Right lobe of liver (tissue), 6 donors: ENCODE measurements at places on chromosomes 5 and 9.

GRCh38 chr9:127919253-127919815 is 2.5 kb upstream of the ST6GALNAC4 start:
- DNase-seq, result peak; percentile 93

GRCh38 chr5:111755942-111756381 is 1.0 kb downstream of the NREP start:
- DNase-seq, result no peak

GRCh38 chr9:129140397-129141065 is 29.3 kb downstream of the PTPA start:
- no peak for DNase-seq

- no peak for DNase-seq
These were observed 39.2 kb downstream of the DMRT1 start for GRCh38 chr9:880725-881124.

DNA sequence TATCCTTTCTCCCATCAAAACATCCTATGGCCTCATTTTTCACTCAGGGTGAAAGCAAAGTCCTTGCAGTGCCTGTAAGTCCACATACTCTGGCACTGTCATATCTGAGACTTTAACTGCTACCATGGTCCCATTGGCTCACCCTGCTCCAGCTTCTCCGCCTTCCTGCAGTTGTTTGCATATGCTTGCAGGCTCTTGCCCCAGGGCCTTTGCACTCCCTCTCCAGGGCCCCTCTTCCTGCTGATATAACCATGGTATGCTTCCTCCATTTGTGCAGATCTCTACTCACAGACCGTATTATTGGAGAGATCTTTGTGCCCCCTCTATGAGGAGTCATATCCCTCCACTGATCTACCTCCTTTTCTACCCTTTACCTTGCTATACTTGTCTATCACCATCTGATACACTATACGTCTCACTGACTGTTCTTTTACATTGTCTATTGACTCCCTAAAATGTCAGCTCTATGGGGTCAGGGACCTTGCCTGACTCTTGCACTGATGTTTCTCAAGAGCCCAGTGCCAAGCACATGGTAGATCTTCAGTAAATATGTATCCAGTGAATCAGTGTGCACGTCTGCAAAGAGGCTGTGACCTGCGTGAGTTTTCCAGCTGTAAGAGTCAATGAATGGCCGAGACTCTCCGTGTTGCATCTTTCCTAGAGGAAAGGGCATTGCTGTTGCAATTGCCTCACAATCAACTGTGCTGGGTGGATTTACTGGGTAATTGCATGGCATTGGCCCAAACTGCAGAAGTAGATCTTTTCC is 81.7 kb upstream of the CPEB4 start:
- DNase-seq, result peak; percentile 81

GRCh38 chr5:113204525-113205161 is 228.0 kb downstream of the DCP2 start:
- peak; percentile 82 for DNase-seq

- no peak for DNase-seq
These were observed 88.5 kb upstream of the SEMA6A start for GRCh38 chr5:116663081-116663480.

DNA sequence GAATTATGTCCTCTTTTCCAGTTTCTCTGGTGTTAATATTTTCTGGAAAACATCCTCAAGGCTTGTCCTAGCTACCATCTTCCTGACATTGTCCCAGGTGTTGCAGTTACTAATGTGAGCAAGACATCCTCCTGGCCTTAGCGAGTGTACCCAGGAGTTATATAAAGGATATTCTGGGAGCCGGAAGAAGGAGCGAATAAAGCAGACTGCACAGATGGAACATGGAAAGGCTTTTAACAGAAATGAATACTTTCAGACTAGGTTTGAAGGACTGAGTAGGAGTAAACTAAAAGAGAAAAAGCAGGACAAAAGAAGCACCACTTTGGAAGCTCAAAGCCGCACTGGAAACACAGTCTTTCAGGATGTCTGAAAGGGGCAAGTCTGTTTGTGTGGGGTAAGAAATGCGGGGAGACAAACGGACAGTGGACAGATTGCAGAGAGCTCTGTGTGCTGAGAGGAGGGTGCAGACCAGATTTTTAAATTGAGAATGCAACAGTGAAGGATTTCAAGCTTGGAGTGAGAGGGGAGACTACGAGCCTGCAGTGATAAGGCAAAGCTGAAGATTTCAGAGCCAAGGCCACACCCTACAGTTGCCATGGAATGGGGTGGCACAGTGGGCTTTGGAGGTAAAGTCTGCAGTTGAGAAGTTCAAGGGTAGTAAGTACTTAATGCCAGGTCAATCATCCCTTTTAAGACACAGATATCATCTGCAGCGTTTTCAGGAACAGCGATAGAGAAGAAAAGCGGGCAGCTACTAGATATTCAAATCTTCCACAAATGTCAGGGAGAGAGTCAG is 94.1 kb upstream of the TAF11L2 start:
- DNase-seq, result no peak

DNA sequence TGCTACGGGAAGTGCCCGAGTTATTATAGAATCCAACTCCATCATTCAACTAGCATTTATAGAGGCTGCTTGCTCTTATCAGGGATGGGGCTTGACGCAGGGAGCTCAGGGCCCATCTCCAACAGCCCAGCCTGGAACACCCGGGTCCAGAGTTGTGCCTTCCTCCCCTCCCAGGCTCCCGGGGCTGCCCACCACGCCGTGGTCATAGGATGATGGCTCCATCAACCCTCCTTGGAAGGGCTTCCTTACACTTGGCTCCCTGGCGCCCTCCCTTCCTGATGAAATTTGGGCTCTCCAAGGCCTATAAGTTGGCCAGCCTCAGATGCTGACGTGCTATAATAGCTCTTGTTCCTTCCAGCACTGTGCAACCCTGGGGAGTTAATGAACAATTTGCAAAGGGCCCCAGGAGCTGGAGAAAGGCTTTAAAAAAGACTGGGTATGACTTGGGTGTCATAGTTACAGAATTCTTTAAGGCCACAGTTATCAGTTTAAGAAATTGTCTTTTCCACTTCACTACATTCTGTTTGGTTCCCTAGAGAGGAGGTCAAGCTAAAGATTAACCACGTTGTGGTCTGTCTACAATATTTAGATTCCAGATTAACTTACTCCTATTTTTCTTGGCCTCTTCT is 42.5 kb upstream of the GADD45G start:
- DNase-seq, result no peak

GRCh38 chr5:88660264-88660946 is 222.6 kb downstream of the MEF2C start:
- no peak for DNase-seq

DNA sequence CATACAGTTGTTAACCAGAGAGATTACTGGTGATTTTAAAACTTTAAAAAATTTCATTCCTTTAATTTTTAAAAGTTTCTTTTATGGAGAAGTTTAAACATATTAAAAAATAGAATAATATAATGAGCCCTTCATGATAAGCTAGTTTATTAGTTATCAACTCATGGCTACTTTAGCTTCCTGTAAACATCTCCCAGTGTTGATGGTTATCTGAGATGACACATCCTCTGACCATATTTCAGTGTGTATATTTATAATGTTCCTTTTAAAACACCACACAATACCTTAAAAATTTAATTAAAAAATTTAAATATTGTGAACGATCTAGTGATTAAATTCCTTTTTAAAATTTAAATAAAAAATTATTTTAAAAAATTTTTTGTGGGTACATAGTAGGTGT is 74.1 kb downstream of the IPO11 start:
- no peak for DNase-seq

- no peak for DNase-seq
These were observed 243.4 kb downstream of the SYK start for GRCh38 chr9:91045041-91045440.

DNA sequence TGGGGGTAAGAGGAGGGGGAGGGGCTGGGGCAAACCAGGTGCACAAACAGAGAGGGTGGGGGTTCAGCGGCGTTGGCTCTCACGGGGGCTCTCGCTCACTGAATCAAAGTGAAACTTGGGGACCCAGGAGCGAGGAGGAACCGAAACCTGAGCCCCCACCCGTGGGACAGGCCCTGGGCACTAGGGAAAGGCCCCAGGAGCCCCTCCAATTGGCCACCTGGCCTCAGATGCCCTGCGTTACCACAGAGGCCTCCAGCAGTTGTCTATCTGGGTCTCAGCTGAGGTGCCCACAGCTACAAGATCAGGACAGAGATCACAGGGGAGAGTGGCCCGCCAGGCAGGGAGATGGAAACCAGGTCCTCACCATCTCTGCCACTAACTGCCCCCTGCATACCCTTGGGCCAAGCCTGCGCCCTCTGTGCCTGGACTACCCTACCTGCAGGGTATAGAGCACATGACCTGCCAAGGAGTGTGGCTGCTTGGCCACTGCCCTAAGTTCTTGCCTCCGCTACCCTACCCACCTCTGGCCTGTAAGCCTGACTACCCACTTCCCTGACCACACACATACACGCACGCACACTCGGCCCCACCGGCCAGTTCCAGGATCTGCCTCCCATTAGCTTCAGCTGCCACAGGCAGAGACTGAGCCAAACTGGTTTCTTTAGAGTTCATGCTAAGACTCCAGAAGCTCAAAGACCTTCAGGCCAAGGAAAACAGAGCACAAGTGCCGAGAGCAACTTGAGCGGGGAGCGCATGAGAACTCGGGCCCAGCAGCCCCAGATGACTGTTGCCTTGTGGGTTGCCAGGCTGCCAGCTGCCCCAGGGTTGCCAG is 39.9 kb downstream of the PAX5 start:
- DNase-seq, result no peak

- no peak for DNase-seq
These were observed 37.0 kb downstream of the ADAMTS12 start for GRCh38 chr5:33854733-33855151.
